ENCODE measurements at places on chromosomes 2 and 18. TPM values are rescaled to one million over a fixed set of nuclear protein-coding genes. Genes with fewer than 3 reads are reported as not detected.

TMEM169 gene
- total RNA-seq = 0.36 TPM

KLHL41 gene
- not detected for total RNA-seq

MYCN gene
- total RNA-seq = not detected

GRCh38 chr2:55992455-55992854, 68.9 kb upstream of the EFEMP1 start:
- DNase-seq = no peak

ZNF236 gene
- total RNA-seq = 14.3 TPM

GRCh38 chr2:142603759-142604158, 273.7 kb upstream of the KYNU start:
- no peak for DNase-seq

SERPINB8 gene
- 14.2 TPM for total RNA-seq

DNA sequence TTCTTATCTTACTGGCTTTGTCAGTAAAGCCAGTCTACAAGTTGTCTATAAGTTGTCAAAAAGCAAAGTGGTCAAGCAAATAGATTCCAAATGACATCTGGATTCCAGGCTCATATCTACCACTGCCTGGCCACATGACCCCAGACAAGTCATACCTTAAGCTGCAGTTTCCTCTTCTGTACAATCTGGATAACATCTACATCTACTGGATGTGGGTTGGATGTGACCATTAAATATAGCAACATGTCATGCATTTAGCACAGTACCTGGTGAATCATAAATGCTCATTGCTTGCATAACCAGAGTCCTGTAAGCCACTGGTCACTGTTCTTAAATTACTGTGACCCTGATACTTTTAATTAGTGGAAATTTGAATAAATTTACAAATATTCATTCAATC, 16.8 kb downstream of the COBLL1 start:
- DNase-seq = no peak

- DNase-seq = no peak
Observed at GRCh38 chr2:75994759-75995158, 284.0 kb upstream of the GCFC2 start.

DNA sequence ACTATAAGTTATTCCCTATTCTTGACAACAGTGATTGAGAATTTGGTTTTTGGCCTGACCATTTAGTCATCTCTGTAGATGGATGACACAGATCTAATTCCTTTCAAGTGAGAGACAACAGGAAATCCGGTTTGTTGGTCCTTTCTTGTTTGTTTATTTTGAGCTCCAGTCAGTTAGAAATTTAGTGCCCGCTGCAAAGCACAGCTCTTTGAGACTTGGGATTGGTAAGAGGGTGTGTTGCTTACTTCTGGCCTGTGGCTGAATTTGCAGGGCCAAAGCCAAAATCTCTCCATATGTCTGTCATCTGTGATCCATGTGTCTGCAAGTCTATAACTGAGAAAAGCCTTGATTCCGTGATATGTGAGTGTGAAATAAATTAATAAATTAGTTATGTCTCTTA, 74.3 kb downstream of the BIN1 start:
- DNase-seq = no peak

DNA sequence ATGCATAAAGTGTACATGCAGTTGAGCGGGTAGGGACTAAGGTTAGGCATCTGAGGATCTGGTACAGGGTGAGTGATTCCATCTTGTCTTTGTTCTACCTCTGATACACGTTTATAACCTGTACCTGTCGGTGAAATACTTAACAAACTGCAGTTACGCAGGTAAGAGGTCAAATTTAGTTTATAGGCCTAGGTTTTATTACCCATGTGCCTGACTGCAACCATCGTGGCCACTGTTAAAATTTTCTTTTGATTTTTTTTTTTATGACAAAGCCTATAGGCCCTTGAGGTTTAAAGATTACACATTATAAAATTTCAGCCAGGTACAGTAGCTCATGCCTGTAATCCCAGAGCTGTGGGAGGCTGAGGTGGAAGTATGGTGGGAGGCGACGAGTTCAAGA, 15.4 kb upstream of the HNMT start:
- no peak for DNase-seq

PDCD1 gene
- 4.8 TPM for total RNA-seq

Measured in omental fat pad (tissue), 4 donors.